ENCODE measurements at places on chromosomes 1 and 21.

- peak; percentile 51 for DNase-seq
Measured at GRCh38 chr1:209318181-209319056, 265.1 kb upstream of the CAMK1G start.

DNA sequence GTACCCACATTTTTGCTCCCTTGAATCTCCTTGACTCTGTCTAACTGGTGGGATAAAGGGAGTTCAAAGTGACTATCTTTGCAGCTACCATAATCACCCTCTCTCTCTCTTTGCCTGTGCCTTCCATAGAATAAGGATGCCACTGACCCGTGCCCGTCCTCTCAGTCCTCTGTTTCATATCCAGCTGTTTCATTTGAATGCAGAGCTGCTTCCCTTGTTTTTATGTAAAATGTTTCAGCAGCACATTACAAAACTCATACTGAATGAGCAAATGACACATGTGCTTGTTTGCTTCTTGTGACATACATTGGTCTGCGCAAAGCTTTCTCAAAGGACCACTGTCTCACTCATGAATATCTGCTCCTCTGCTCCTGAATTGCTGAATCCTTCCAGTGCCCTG lies 38.4 kb downstream of the CDC42 start:
- no peak for DNase-seq

DNA sequence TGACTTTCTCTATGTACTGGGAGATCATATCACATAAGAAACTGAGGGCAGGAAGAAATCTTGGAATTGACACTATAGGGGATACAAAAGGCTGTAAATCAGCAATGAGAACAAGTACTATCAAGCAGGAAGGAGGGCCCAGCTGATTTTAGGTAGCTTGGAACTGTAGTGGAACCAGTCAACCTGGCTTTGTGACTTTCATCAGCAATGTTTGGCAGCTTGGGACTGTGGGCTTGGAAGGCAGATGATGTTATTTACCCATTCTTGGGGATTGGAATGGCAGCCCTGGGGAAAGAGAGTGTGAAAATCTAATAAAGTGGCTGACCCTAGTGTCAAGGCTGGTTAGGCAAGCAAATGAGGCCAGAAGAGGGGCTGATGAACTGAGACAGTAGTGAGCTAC lies 1073.3 kb downstream of the ADGRL2 start:
- DNase-seq = no peak

DNA sequence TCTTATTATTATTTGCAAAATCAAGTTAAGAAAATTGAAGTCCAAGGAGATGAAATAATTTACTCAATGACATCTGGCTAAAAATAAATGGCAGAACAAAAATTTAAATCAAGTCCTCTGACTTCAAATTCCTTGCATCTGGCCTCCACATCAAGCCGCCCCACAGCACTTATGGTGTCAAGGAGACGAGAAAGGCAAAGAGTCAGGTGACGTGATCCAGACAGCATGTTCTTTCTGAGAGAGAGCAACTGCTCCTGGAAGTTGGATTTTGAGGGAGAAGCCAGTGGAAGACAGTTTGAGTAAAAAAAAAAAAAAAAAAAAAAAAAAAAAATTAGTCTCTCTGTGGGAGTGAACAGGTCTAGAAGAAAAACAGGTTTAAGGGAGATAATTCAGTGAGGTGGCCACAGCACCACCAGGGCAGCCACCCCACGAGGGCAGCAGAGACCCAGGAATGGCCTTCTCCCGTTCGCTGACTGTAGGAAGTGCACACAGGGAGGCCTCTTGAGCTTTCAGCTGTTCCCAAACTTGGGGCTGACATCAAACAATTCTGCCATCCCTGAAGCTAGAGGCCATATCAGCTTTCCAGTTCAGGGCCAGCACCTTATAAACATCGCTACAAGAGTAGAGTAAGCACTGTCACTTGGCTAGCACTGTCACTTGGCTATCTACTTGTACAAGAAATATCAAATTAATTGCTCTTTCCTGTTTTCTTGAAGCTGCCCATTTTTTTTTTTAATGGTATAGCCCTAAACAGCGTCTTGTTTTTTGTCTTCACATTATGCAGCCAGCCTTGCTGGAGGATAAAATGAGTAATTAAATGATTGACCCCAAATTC lies 7.8 kb downstream of the C1orf162 start:
- peak; percentile 45 for DNase-seq

- DNase-seq = no peak
Measured at GRCh38 chr21:25396135-25396711, 211.1 kb downstream of the MRPL39 start.

DNA sequence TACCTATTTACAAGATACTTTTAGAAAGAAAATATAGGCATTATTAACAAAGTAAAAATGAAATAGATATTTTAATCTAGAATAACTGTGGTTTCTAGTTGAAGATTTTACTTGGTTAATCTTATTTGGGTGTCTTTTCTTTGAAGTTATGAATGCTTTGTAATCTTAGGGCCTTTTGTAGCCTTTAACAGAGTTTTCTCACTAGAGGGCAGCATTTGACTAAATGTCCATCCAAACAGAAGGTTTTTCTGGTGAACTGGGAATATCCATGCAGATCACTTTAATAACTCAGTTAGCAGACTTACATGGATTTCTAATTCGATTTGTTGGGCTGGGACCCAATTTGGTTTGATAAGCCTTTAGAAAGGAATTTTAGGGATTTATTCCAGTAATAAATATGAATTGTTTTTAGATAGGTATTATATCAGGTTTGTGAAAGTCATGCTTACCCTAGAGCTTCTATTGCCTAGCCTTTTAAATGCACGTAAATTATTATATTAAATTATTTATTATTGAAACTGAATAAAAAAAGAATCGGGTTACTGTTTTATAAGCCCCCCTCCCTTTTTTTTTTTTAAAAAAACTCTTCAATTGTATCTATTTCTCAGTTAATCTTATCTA lies 119.7 kb downstream of the ZNF326 start:
- DNase-seq = peak; percentile 42

DNA sequence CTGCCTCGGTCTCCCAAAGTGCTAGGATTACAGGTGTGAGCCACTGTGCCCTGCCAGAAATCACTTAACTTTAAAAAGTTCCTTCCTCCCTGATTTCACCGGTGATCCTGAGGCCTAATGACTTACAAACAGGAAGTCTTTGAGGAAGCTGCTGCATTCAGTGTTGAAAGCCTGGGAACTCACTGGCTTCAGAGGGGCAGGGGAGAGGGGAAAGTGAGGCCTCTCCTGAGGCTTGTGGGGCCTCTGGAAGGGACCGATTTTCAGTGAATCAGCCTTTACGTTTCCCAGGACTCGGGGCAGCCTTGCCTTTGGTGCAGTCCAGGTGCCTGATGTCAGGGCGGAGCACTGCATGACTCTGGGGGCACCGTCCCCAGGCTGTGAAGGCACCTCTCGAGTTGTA lies 30.1 kb upstream of the ARHGEF10L start:
- no peak for DNase-seq

GRCh38 chr1:182527680-182528079 lies 61.4 kb downstream of the RNASEL start:
- DNase-seq = no peak

DNA sequence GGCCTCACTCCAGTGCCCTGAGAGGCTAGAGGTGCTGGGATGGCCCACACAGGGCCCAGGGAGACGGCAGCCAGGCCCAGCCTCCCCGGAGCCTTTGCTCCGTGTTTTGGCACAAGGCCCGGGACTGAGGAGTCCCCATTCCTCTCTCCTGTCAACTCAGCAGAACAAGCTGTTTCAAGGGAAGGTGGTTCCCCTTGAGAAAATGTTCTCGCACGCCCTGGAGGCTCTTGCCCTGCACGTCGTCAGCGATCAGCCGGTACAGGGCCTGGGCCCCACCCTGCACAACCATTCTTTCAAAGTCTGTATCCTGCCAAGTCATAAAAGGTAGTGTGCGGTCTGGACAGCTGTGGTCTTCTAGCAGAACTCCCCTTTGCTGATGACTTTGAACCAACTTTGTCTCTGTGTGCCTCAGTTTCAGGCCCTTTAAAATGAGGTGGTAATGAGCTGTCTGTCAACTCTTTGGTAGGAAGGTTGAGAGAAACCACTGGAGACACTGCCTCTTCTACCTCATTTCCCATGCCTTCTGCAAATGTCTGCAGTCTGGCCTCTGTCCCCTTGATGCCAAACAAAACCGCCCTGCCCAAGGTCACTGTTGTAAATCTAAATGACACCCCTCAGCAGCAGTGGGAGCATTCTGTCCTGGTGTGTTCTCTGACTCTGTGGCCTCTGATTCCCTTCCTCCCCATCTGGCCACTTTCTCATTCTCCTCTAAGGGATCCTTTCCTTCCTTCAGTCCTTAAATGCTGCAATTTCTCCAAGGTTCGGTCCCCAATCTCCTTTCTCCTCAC lies 138.6 kb upstream of the JUN start:
- DNase-seq = no peak

DNA sequence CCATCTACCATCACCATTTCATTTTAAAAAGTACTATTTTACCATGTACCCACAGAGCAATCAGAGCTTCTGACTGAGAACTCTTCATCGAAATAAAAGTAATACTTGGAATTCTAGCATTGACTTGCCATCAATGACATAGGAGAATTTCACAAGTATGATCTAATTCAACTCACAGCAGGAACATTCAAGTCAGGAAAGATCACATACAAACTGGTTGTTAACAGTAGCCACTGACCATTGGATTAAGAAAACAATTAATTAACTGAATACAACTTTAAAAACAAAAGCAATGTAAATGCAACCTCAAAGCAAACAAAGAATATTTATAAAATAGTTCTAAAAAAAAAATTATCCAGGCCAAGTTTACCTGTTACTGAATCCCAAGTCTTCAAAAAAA lies 18.8 kb downstream of the RNF115 start:
- no peak for DNase-seq

GRCh38 chr1:218226005-218226404 lies 59.1 kb upstream of the RRP15 start:
- DNase-seq = no peak

DNA sequence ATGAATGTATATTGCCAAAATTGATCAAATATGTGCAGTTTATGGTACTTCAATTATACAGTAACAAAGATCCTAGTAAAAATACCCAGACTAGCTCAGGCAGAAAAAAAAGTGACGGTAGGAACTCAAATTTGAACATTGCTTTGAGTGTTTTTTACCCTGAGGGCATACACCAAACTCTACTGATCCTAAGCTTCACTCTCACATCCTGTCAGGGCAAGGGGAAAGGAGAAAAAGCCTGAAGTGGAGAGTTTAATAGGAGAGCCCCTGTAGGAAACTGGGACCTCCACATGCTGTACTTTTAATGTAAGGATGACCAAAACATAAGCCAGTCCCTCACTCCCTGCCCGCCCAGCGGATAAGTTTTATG lies 59.8 kb upstream of the GNG12 start:
- DNase-seq = no peak

- no peak for DNase-seq
Measured at GRCh38 chr1:63435161-63435560, 67.7 kb downstream of the ALG6 start.

GRCh38 chr1:243269461-243269801 lies 13.6 kb downstream of the SDCCAG8 start:
- no peak for DNase-seq

GRCh38 chr1:27724961-27725373 lies 794 bp upstream of the FAM76A start:
- DNase-seq = no peak

DNA sequence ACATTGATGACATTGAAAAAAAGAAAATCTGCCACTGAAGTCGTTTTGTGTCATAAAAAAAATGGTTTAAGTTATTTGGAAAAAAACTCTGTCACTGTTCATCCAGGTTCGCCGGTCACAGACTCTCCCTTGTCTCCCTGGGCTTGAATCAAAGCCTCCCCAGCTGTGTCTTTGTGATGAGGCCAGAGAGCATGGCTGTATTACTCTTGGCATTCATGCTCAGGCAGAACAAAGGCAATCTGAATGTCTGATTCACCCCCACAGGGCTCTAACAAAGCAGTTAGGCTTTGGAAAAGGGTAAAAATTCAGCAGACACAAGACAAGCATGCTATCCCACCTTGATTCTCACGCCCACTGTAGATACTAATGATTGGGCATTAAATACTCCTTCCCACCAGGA lies 304.3 kb upstream of the PLD5 start:
- no peak for DNase-seq

DNA sequence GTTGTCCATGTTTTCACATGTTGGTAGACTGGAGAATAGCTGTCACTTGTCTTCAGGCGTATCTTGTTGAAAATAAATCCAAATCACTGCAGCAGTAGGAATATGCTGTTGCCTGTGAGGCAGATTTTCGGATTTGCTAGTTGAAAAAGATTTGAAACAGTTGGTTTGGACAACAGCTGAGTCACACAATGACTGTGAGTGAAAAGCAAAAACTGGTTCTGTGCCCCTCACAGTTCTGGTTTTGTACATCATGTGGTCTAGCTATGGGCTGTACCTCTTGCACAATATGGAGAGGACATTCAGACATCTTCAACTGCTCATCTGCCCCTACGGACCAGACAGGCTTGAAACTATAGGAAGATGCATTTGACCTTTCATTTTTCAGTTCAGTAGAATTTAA lies 1.8 kb downstream of the ARF1 start:
- DNase-seq = peak; percentile 26

GRCh38 chr21:39774227-39774626 lies 29.2 kb downstream of the IGSF5 start:
- no peak for DNase-seq

DNA sequence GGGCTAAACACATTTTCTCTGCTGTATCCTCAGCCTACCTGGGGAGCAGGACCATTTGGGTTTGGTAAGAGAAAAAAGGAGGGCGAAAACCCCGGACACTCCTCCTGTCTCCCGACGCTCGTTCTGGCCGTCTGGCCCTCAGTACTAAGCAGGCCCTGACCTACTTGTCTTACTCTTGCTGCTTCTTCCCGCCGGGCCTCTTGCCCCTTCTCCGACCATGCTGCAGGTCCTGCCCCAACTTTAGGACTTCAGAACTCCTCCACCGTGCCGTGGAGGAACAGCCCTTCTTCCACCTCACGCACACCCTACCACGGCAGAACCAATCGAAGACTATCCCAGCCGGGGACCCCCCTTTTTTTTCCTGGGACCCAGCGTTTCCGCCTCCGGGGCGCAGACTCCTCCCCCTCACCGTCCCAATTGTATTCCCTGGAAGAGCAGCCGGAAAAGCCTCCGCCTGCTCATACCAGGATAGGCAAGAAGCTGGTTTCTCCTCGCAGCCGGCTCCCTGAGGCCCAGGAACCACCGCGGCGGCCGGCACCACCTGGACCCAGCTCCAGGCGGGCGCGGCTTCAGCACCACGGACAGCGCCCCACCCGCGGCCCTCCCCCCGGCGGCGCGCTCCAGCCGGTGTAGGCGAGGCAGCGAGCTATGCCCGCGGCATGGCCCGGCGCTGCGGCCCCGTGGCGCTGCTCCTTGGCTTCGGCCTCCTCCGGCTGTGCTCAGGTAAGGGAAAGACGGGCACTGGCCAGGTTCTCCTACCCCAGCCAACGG lies at the start of gene CHRNB2:
Gene CHRNB2, plus strand, starts transcription at position 393 of the 771 bp plus-strand sequence. Its CDS starts 267 bp downstream, at position 660.
- DNase-seq = no peak

- DNase-seq = no peak
Measured at GRCh38 chr1:169103480-169103893, 3.0 kb upstream of the ATP1B1 start.
